ENCODE measurements at places on chromosomes 3 and 15.

GRCh38 chr3:52132930-52133329, 21.3 kb downstream of the POC1A start:
- DNase-seq: no peak

DNA sequence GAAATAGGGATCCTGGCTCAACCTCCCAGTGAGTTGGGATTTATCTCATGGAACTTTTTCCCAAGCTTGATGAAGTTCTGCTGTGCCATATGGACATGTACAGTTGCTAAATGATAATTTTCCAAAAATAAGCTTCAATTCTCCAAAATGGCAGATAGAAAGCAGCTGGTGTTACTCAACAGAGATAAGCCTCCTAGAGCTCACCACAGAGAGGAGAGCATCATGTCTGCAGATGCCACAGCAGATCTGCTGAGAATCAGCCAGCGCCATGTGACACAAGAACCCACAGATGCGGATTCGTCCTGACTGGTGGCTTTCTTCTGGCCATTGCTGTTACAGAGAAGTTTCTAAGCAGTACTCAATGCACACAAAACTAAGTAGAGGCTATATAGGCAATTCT, 50.6 kb downstream of the AGTR1 start:
- no peak for DNase-seq

DNA sequence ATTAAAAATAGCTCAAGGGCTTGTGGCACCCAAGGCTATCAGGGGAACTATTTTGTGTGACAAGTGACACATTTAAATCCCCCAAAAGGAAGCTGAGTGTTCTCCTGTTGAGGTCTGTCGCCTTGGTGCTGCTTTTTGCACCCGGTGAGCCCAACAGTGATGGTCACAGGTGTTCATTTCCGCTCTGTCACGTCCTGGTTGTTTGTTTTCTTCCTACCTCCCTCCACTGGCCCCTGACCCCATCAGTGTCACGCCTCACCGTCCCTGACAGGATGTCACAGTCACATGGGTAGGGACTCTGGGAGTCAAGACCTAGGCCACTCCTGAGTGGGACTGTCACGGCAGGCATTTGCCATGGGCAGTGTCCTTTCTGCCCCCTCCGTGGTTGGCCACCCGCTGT, 11.2 kb downstream of the SLCO3A1 start:
- no peak for DNase-seq

DNA sequence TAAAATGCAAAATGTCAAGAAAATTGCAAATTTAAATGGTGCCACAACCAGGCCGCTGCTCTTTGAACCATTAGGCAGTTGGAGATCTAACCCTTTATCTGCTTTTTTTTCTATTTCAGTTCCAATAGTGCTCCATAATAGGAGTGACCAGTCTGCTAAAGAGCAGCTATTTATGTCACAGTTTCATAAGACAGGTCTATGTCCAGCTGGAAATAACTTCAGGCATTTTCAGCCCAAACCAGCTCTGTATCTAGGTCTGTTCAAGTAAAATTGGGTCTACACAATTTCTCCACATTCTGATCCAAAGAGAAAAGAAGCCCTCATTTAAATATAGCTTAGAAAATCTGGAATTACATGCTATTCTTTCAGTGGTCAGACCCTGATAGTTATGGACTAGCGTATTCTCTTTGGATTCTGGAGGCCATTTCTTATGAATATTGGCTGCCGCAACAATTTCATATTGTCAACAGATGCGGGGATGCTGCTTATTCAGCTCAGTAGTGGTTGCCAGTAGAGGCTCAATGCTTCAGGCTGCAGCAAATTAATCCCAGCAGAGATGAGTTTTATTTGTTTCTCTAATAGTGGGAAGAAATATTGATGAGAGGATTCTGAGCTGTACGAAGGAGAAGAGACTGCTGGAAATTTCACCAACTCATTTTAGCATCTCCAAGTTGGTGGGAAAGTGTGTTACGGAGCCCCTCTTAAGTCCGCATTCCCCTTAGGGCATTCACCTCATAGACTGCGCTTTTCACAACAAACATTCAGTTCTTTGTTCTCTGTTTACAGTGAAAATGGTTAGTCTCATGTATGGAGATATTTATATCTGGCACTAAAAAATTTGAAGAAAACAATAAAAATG, 887.0 kb downstream of the ROBO1 start:
- no peak for DNase-seq

GRCh38 chr15:41492597-41493204, 973 bp upstream of the ITPKA start:
- DNase-seq: no peak

- no peak for DNase-seq
Measured at GRCh38 chr3:149831321-149831720, 18.3 kb downstream of the RNF13 start.

- DNase-seq: no peak
Measured at GRCh38 chr3:64242435-64242834, 17.2 kb upstream of the PRICKLE2 start.

DNA sequence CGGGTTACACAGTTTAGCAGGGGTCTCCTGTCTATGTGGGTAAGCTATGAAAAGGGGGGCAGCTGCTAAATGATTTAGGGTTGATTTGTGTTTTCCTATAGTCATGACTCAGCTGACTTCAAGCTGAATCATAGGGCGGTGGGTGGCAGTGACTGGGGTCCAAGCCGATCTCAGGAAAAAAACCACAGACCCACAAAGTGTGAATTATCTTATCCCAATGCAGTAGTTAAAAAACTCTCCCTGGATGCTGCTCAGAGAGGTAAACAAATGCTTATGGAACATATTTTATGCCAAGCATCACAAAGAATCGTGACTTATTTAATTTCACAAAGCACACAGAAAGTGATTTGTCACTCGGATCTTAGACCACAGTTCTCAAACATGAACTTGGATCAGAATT, 18.4 kb upstream of the TOPAZ1 start:
- no peak for DNase-seq

DNA sequence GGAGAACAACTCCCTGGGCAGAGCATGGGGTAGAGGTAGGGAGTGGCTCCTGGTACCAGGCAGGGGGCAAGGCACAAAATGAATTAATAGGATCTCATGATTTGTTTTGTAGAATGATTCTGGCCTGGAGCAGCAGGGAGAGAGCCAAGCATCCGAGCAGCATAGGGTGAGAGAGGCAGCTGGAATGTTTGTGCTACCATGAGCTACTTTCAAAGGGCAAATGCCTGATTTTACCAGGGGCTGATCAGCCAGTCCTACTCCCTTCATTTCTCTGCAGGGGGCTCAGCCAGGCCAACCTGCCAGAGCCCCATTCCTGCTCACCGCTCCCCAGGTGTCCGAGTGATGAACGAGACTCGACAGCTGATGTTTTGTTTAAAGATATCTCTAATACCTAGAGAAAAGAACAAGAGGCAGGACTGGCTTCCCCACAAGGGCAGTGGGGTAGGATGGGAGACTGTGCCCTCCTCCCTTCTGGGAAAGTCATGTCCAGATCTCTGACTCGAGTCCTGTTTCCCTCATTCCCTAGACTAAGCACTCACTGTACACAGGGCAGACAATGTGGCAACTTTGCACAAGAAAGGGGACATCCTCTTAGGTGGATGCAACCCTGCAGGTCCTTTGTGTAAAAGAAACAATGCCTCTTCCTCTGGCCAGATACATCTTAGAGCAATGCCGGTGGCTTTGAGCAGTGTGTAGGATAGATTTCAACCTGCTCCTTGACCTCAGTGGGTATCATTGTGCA, 12.9 kb downstream of the DUOX2 start:
- no peak for DNase-seq

GRCh38 chr3:48196611-48197010, 8.4 kb upstream of the CDC25A start:
- no peak for DNase-seq

DNA sequence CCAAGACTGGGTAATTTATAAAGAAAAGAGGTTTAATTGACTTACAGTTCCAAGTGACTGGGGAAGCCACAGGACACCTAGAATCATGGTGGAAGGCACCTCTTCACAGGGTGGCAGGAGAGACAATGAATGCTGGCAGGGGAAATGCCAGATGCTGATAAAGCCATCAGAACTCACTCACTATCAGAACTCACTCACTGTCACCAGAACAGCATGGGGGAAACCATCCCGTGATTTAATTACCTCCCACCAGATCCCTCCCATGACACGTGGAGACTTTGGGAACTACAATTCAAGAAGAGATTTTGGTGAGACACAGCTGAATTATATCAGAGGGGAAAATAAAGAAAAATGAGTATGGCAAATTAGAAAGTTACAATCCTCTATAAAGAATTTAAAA, 310.9 kb downstream of the BCHE start:
- no peak for DNase-seq

DNA sequence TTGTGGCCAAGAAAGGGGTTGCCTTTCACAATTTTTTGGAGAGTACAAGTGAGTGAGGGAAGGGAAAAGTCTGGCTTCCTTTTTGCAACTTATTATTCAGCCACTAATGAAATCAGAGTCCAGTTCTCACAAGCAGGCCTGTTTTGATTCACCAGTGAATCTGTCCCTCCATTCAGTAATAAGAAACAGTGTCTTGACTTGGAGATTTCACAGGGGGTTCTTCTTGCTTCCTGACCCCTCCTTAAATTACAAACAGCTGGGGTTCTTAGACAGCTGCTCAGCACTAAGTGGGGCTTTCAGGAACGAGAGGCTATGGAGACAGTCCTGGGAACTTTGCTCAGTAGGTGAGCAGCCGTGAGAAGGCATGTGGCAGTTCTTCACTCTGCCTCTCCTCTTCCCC, 24.5 kb downstream of the SEMA3G start:
- DNase-seq: no peak

DNA sequence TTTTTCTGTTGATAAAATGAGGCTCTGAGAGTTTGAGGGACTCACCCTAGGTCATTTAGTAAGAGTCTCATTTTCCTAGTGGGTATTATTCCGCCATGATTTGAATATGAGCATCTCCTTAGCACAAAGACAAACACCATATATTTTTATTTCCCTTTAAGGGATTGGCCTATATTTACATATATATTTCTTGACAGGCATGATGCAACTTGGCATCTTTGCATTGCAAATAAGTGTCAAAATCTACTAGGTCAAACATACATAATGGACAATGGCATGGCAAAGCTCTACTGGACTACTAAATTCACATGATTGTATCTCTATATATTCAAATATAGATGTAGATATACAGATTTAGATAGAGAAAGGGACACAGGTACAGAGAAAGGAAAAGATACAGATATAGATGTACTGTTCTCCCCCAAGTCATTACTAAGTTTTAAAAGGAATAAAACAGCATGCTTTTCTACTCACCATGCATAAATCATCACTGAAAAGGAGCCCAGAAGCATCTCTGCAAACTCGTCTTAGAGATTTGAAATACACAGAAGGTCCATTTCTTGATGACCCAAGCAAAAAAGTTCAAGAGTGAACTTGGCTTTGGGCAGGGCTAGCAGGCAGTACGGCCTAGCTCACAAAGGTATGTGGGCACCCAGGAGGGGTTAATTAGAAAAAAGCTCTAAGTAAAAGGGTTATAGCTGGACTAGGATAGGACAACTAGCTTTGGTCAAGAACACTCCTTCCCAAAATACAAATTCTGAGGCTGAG, 495.8 kb downstream of the NTRK3 start:
- DNase-seq: no peak

DNA sequence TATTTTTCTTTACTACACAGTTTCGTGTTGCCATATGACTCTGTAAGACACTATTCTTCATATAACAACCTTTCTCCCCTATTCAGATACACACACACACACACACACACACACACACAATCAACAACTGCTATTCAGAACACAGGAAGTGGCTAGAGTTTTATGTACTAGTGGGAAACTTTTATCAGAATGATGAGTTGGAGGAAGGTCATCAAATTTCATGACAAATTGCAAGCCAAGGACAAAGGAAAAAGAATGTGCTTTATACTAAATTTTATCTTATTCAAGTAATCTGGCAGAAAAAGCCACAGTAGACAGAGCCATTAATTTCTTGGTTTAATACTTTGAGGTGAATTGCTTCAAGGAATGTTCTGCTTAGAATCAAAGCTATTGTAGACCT, 899.8 kb downstream of the ROBO2 start:
- no peak for DNase-seq

- DNase-seq: no peak
Measured at GRCh38 chr15:60339236-60339635, 58.5 kb downstream of the ANXA2 start.

GRCh38 chr3:99199021-99199420, 297.5 kb upstream of the DCBLD2 start:
- no peak for DNase-seq

DNA sequence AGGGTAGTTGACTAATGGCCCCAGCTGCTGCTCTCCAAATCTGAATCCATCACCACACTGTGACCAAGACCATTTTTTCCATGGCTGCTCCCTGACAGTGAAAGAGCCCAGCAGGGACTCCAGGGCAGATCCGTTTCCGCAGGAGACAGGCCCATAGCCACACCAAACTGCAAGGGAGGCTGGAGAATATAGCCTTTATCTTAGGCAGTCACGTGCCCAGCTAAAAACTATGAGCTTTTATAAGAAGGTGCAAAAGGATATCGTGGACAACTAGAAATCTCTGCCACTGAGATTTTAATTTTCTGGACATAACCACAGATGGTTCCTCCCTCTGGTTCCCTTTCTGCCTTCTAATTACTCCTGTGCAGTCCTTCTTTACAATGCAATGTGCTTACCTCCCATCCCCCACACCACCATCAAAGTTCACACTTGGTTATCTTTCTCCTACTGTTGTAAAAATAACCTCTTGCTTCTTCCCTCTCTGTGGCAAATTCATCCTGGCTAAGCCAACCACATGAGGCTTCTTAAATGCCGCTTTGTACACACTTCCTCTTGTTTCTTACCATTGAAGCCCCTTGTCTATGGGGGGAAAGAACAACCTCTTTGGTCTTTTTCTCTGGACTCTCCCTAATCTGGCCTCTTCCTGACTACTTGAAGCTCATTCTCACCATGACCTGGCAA, 233.7 kb downstream of the SHQ1 start:
- no peak for DNase-seq

- no peak for DNase-seq
Measured at GRCh38 chr3:160001850-160002623, 13.4 kb downstream of the IL12A start.

DNA sequence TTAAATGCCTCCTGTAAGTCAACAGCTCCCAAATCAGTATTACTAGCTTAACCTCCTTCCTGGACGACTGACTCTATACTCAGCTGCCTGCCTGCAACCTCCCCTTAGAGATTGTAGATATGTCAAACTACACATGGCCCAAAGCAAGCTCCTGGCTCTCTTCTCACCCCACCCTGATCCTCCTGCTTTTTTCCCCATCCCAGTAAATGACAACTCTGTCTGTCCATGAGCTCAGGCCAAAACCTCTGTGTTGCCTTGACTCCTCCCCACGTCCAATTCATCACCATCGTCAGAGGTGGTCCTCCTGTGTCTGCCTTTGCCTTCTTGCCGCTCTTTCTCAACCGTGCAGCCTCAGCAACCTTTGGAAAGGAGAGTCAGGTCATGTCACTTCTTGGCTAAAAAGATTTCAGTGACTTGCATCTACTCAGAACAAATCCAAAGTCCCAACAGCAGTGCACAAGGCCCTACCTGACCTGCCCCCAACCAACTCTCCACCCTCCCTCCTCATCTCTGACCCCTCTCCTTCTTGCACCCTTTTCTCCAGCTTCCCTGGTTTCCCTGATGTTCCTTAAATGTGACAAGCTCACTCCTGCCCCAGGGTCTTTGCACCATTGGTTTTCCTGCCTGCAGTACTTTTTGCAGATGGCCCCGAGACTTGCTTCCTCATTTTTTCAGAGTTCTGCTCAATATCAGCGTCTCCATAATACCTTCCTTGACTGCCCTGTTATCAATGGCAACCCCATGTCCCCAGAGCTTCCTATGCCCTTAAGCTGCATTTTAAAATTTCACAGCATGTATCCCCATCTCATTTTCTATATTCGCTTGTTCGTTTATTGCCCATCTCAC, 52.8 kb downstream of the LSM3 start:
- no peak for DNase-seq

Measured in activated T-helper 9 cell treated with anti-CD3 and anti-CD28 coated beads, Interleukin-2, amount 50 U/mL, for 16 hours (primary cell).